ENCODE measurements at places on chromosomes 7 and 10.

DNA sequence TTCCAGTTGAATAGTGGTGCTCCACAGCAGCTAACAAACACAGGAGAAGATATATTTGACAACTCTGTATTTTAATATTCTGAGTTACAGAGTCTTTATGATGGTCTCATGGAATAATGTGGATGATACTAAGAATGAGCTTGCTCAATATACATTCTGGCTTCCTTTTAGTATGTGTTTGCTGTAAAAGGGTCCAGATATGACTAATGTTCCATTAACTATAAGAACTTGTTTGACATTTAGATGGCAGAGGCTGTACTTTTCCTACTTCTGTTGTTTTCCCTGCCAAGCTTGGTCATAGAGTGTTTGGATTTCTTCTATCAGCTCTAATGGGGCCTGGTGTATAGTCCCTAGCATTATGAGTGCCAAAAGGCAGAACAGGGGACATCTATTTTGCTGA lies 61.5 kb upstream of the GPR22 start:
- no peak overlapping the region for H3K4me3 ChIP-seq
- no peak for DNase-seq
- H3K27me3 ChIP-seq, result no peaks in the 10 kb centered on the region
- peaks cover 42% of the 10 kb centered on the region for H3K36me3 ChIP-seq

GRCh38 chr7:121547544-121548092 lies 151.5 kb upstream of the FAM3C start:
- H3K4me1 ChIP-seq, result peaks cover 8% of the 10 kb centered on the region
- no peak overlapping the region for H3K4me3 ChIP-seq
- no peak for DNase-seq
- no peak overlapping the region for H3K27ac ChIP-seq
- H3K36me3 ChIP-seq, result no peaks in the 10 kb centered on the region
- no peaks in the 10 kb centered on the region for H3K27me3 ChIP-seq

DNA sequence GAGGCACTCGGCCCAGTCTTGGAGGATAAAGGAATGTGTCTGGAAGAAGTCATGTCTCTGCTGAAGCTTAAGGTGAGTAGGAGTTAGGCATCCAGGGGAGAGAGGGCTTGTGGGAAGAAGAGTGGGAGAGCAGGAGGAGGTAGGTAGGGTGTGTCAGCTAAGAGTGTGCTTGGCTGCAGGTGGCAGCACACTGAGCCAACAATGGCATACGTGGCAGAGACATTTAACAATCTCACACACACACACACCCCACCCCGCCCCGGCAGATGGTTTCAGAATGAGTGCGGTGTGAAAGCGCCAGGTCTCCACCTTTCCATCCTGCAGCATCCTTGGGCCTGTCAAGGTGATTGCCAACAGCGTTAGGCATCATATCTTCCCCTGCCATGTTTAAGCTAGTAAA lies 11.2 kb upstream of the ARPC1A start:
- H3K36me3 ChIP-seq, result no peaks in the 10 kb centered on the region
- peaks cover 6% of the 10 kb centered on the region for H3K4me1 ChIP-seq
- H3K4me3 ChIP-seq, result no peak overlapping the region
- no peak for DNase-seq

DNA sequence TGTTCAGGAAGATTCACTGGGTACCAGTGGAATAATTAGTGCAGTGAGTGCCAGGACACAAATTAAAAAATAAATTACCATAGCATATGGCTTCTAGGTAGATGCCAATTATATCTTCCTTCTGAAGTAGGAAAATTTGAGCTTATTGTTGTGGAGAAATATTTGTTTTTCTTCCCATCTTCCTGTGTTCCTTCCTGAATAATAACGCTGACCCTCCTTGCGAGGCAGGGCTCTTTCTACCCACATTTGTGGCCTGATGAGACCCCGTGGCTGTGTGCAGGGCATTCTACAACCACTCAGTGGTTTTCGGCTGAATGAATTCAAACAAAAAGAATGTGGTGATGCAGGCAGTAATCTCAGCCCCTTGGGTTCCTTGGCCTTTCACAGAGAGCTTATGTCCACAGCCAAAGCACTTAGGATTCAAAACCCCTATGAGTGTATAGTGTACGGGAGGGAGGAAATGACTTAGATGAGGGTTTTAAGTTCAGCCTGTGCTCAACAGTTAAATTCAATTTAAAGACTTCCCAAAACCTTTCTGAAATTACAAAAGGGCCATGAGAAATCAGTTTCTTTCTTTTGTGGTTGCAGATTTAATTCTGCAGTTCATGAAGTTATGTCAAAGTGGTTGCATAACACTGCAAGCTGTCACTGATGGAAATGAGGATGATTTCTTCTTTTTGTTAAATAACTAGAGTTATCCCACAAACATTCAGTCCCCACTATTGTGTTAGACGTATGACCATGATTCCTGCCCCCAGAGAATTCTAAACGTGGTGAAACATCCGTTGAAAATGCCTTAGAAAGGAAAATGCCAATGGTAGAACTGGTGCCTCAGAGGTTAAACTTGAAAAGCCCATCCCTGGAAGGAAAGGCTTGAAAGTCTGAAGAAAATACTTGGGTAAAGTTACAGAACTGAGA lies 255.3 kb downstream of the FZD1 start:
- no peak overlapping the region for H3K4me3 ChIP-seq
- no peak for DNase-seq
- no peaks in the 10 kb centered on the region for H3K27me3 ChIP-seq
- no peaks in the 10 kb centered on the region for H3K36me3 ChIP-seq
- H3K27ac ChIP-seq, result no peak overlapping the region

DNA sequence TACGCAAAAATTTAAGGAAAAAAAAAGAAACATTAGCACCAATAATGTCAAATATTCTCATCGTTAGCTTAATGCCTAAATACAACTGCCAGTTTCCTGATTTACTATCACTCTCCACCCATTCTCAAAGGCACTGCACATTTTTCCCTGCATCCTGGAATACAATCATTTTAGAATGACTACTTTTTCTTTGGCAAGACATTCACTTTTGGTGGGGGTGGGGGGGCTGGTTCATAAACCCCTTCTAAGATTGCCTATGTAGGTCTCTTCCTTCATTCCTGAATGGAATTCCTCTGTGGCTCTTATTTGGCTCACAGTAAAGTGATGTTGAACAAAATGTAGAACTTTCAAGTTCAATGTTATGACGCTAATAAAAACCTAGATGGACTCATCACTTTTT lies 74.3 kb downstream of the RNLS start:
- DNase-seq, result no peak
- H3K4me1 ChIP-seq, result peaks cover 11% of the 10 kb centered on the region
- peaks cover 4% of the 10 kb centered on the region for H3K36me3 ChIP-seq
- H3K27ac ChIP-seq, result no peak overlapping the region

GRCh38 chr7:5217396-5217795 lies 27.4 kb downstream of the WIPI2 start:
- no peak overlapping the region for H3K4me3 ChIP-seq
- peaks cover 35% of the 10 kb centered on the region for H3K4me1 ChIP-seq
- peaks cover 60% of the 10 kb centered on the region for H3K36me3 ChIP-seq
- no peak for DNase-seq
- peak overlapping the region; percentile 96 for H3K27ac ChIP-seq

- peaks cover 16% of the 10 kb centered on the region for H3K4me1 ChIP-seq
- no peak for DNase-seq
- H3K36me3 ChIP-seq, result peaks cover 45% of the 10 kb centered on the region
- H3K27ac ChIP-seq, result no peak overlapping the region
These were observed 178.0 kb upstream of the FRMD4A start for GRCh38 chr10:14508725-14509124.

- peaks cover 4% of the 10 kb centered on the region for H3K4me1 ChIP-seq
- no peaks in the 10 kb centered on the region for H3K36me3 ChIP-seq
- no peak overlapping the region for H3K4me3 ChIP-seq
- H3K27me3 ChIP-seq, result peaks cover 7% of the 10 kb centered on the region
- no peak for DNase-seq
- no peak overlapping the region for H3K27ac ChIP-seq
These were observed 5.2 kb downstream of the EEPD1 start for GRCh38 chr7:36158321-36158605.

- no peak overlapping the region for H3K27ac ChIP-seq
- no peaks in the 10 kb centered on the region for H3K27me3 ChIP-seq
- no peak for DNase-seq
- H3K36me3 ChIP-seq, result peaks cover 43% of the 10 kb centered on the region
- H3K4me1 ChIP-seq, result peaks cover 54% of the 10 kb centered on the region
These were observed 124.1 kb downstream of the LMBR1 start for GRCh38 chr7:156768698-156769472.

- peaks cover 11% of the 10 kb centered on the region for H3K4me1 ChIP-seq
- H3K27me3 ChIP-seq, result peaks cover 48% of the 10 kb centered on the region
- no peak for DNase-seq
- no peak overlapping the region for H3K27ac ChIP-seq
- H3K4me3 ChIP-seq, result no peak overlapping the region
- no peaks in the 10 kb centered on the region for H3K36me3 ChIP-seq
These were observed 6.8 kb downstream of the FFAR4 start for GRCh38 chr10:93573051-93573909.

DNA sequence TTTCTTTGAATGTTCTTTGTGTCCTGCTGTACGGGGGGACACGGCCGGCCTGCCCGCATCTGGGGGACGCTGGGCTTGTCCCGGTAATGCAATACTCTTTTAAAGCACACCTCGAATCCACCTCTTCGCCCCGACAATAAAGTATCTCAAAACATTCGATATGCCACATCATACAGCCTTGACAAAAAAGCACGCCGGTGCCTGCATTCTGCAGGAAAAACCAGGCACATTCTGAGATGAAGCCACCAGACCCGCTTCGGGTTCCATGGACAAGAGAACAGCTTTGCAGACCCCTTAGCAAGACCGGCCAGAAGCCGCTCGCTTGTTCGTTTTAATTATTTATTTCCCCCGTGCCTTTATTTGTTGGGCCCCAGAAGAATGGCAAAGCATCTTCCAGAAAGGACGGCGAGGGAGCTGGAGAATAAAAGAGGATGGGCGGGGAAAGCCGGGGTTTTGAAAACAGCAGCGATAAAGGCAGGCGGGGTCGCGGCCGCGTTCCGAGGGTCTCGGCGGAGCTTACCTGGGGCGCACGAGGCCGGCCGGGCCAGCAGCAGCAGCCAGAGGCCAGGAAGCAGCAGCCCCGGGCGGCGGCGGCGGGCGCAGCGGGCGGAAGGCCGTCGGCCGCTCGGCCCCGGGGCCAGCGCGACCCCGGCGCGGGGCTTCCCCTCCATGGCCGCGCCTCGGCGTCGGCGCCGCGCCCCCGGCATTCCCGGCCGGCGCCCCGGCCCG lies 462 bp downstream of the KIAA1549 start:
- H3K27ac ChIP-seq, result peak overlapping the region; percentile 79
- H3K36me3 ChIP-seq, result no peaks in the 10 kb centered on the region
- peak overlapping the region; percentile 94 for H3K4me3 ChIP-seq
- peaks cover 37% of the 10 kb centered on the region for H3K27me3 ChIP-seq

GRCh38 chr7:66974986-66975590 lies 20.3 kb downstream of the SBDS start:
- H3K27ac ChIP-seq, result no peak overlapping the region
- peaks cover 12% of the 10 kb centered on the region for H3K4me1 ChIP-seq
- no peak for DNase-seq
- H3K4me3 ChIP-seq, result no peak overlapping the region
- H3K36me3 ChIP-seq, result peaks cover 6% of the 10 kb centered on the region

GRCh38 chr7:127905021-127905420 lies 126.2 kb downstream of the LRRC4 start:
- DNase-seq, result no peak
- H3K36me3 ChIP-seq, result peaks cover 36% of the 10 kb centered on the region
- no peak overlapping the region for H3K27ac ChIP-seq
- no peaks in the 10 kb centered on the region for H3K27me3 ChIP-seq

- peaks cover 13% of the 10 kb centered on the region for H3K27me3 ChIP-seq
- H3K4me1 ChIP-seq, result peaks cover 8% of the 10 kb centered on the region
- no peak for DNase-seq
- no peaks in the 10 kb centered on the region for H3K36me3 ChIP-seq
- H3K27ac ChIP-seq, result no peak overlapping the region
- no peak overlapping the region for H3K4me3 ChIP-seq
These were observed 10.1 kb downstream of the RASGEF1A start for GRCh38 chr10:43256531-43257346.

- H3K4me3 ChIP-seq, result no peak overlapping the region
- H3K27ac ChIP-seq, result no peak overlapping the region
- no peaks in the 10 kb centered on the region for H3K27me3 ChIP-seq
- no peak for DNase-seq
- peaks cover 9% of the 10 kb centered on the region for H3K4me1 ChIP-seq
These were observed 38.1 kb downstream of the USP54 start for GRCh38 chr10:73552819-73553715.

GRCh38 chr7:108135446-108136190 lies 5.5 kb upstream of the LAMB4 start:
- peak overlapping the region; percentile 95 for H3K27ac ChIP-seq
- DNase-seq, result peak; percentile 65
- H3K4me1 ChIP-seq, result peaks cover 28% of the 10 kb centered on the region
- H3K27me3 ChIP-seq, result no peaks in the 10 kb centered on the region

Data from stimulated activated naive B cell treated with anti-CD40 and anti-IgM and Interleukin-4, amounts not matched to agents 10 μg/mL and 1 μg/mL and 100 μg/mL, for 72 hours (primary cell).